ENCODE measurements at places on chromosomes 6 and 20. TPM values are rescaled to one million over a fixed set of nuclear protein-coding genes. Genes with fewer than 3 reads are reported as not detected.

GRCh38 chr6:148146717-148147462 lies 195.7 kb upstream of the SASH1 start:
- DNase-seq: peak; percentile 7

The COL19A1 gene
- 0.09 TPM for total RNA-seq

DNA sequence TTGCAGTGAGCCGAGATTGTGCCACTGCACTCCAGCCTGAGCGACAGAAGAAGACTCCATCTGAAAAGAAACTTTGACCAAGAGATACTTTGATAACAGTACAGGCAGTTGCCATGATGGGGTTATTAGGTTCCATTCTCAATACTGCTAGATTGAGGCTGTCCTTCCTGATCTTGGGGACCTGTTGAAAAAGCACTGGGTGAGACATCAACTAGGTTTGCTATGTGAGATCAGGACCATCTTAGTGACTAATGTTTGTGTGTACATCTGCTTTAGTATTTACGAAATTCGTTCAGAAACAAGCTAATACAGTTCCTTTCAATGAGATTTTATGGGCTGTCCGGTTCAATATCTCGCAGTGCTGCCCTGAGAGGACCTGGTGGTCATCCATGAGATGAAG lies 2.6 kb downstream of the DSE start:
- DNase-seq: no peak

DNA sequence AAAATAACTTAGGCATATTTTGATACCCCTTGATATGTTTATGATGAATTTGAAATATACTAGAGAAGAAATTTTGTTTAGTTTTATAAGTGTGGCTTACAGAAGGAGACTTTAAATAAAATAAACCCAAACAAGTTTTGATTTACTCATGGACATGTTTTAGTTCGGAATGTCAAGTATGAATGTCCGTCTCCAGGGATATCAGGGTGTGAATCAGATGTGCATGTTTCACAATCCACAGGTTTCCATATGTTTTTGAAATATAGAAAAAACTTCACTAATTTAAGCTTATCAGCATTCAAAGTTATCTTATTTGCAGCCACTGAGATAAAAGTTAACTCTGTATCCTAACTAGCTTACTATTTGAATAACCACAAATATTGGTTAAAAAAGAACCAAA lies 51.5 kb downstream of the PLCB1 start:
- peak; percentile 59 for DNase-seq

The SLC17A3 gene
- 1.1 TPM for total RNA-seq

- no peak for DNase-seq
Measured at GRCh38 chr6:116986819-116987218, 109.8 kb downstream of the RFX6 start.

The GRM1 gene
- under 0.01 TPM for total RNA-seq

The WFDC5 gene
- total RNA-seq: not detected

DNA sequence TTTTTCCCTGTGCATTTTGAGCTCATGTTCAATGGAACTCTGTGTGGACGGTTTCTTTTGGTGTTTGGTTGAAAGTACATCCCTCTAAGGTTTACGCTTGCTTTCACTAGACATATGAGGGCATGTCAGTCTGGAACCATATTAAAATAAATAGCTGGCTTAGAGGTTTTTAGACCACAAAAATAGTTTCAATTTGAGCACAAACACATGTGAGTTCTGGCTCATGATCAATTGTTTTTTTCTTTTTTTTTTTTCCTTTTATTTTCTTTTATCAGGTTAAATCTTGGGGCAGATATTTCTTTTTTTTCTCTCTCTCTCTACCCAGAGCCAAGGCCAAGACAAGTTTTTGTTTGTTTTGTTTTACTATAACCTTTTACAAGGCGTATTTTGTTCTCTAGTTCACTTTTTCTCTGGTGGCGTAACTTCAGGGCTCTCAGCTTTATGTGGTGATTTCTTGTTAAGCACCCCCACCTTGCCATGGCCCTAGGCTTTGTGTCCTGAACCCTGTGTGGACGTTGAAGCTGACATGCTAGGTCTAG lies 92.9 kb downstream of the SHLD1 start:
- no peak for DNase-seq

DNA sequence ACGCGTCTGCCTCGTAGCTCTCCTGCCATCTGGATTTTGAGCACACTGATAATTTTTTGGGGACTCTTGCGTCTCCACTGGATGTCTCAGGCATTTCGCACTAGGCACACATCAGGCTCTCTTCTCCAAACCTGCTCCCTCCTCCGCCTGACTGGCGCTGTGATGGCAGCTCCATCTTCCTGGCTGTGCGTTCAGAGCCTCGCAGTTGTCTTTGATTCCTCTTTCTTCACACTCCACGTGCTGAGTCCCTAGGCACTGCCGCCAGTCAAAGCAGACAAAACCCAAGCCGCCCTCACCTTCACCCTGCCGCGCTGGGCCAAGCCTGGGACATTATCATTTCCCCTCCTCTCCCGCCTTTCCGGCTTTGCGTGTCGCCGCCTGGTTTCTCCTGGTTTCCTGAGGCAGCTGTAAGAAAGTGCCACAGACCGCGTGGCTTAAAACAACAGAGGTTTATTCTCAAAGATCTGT lies 778 bp downstream of the PSMG4 start:
- peak; percentile 35 for DNase-seq

DNA sequence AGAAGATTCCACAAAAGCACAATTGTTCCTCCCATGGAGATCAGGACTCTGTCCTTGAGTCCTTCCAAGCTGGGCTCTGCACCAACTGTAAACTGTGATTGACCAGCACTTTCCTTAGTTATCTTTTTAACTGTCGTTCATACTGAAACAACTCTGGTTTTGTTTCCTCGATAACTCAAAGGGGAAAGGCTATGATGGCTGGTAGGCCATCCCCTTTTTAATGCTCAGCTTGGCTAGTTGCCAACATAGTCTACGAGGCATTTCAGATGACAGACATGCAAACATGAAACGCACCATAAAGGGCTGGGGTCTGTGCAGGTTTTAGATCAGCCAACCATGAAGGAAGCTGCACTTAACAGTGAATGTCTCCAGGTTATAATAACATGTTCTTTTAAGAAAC lies 497.1 kb upstream of the ARID1B start:
- DNase-seq: no peak

DNA sequence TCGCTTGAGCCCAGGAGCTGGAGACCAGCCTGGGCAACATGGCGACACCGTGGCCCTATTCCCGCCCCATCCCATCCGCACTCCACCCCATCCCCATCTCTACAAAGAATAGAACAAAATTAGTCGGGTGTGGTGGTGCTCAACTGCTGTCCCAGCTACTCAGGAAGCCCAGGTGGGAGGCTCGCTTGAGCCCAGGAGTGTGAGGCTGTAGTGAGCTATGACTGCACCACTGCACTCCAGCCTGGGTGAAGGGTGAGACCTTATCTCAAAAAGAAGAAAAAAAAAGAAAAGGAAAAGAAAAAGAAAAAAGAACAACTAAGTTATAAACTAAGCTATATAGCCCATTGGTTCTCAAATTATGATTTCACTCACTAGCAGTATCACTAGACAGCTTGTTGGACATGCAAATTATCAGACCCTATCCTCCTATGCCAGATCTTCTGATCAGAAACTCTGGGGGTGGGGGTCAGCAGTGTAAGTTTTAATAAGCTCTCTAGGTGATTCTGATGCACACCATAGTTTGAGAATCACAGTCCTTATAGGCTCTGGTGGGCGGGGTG lies 491 bp upstream of the ITCH start:
- DNase-seq: no peak

GRCh38 chr20:478010-478948 lies 15.9 kb upstream of the TBC1D20 start:
- peak; percentile 90 for DNase-seq

The CENPQ gene
- 2.9 TPM for total RNA-seq

DNA sequence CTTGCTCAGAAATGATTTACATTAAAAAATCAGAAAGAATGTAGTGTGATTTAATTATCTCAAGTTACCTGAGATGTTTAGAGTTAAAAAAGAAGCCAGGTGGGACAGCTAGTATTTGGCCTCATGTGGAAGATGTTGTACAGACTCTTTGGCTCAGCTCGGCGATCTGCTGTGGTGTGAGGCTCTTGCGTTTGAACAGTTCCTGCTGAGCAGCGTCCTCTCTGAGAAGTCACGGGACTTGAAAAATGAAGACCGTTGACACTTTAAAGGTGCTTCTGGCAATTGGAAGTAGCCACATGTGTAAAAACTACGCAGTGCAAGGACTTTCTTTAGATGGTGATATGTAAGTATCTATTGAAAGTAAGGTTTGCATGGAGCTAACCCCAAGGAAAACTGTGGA lies 169.0 kb downstream of the BACH2 start:
- no peak for DNase-seq

DNA sequence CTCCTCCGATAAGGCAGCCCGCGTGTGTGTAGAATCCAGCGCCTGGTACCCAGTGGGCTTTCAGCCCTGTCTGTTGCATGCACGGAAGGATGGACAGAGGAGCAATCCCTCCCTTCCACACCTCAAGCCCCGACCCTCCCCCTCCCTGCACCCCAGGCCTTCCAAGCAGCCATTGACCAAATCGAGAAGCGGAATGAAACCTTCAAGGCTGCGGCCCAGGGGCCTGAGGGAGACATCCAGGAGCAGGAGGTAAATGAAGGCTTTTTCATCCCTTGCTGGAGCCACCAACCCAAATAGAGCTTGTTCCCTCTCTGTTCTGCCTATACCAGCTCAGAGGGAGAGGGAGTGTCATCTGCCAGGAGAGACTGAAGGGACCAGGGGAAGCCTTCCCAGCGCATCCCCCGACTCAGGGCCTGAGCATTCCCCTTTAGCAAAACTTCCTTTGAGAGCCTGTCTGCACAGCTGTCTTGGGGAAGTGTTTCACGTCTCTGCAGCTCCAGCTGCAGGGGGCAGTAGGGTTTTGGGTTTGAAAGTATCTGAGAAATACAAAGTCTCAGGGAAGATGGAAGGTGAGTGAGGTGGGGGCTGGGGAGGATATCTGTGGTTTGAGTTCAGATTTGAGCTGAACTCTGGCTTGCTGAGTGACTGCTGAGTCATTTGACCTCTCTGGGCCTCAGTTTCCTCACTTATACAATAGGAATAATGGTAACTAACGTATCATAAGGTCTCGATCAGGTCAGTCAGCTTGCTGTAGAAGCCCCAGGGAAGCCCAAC lies 16.1 kb downstream of the FGD2 start:
- DNase-seq: peak; percentile 62

The POLR1H gene
- total RNA-seq: 18.3 TPM

The MOG gene
- total RNA-seq: not detected

- peak; percentile 92 for DNase-seq
Measured at GRCh38 chr6:121647905-121648304, 212.5 kb downstream of the GJA1 start.

DNA sequence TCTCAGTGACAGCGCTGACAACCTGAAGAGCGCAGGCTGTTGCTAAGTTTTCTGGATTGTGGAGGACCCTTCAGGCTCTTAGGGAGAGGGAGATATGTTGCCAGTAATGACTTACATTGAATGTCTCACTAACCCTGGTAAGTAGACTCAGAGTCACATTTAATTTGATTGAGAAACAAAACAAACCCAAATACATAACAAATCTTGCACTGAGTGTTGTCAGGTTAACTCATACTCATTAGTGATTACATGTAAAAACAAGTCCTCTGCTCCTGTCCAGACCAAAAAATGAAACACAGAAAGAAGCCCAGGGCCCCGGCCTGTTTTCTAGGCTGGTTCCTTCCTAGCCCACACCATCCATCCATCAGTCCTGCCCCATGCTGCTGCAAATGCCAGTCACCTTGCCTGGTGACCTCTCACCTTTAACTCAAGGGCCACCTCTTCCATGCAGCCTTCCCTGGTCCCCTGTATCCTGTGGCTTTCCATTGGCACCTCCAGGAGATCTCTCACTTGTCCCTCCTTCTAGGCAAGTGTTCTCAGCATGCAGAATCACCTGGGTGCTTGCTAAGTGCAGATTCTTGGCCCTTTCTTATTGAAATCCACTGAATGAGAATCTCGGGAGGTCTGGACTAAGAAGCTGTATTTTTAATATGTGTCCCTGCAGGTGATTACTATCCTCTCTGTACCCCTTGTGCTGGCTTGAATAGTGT lies 34.7 kb upstream of the ERVFRD-1 start:
- no peak for DNase-seq

DNA sequence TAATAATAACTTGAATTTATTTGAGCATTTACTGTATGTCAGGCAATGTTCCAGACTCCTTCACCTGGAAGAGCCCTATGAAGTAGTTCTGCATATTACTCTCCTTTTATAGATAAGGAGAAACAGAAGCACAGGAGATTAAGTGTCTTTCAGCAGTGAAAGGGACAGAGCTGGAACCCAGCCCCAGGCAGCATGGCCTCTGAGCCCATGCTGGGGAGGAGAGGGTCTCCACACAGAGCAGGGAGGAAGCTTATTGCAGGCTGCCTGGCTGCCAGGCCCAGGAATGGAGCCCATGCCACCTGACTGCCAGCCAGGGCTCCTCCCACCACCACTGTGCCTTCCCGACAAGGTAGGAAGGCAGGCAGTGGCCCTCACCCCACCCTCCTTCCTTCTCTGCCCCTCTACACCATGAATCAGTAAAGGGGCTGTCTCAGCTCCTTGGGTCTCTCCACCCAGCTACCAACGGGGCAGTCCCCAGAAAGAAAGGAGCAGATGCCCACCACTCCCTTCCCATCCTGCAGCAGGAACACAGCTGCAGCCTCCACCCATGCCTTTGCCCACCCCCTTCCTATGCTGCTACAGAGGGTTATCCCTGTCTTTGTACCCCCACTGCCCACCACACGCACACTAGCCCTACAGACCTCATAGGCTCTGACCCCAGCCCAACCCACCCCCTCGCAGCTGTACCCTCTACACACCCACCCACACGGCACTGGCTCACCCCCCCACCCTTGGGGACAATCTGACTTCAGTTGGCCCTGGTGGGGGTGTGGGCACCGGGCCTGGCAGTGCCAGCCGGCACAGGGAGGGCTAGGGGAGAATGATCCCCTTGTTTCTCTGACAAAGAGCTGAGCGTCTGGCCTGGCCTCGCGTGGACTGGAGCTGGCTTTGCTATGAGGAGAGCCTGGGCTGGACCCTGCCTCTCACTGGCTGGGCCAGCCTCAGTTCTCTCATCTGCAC lies 41.8 kb downstream of the TFEB start:
- no peak for DNase-seq

- DNase-seq: no peak
Measured at GRCh38 chr6:97656236-97656635, 373.2 kb upstream of the MMS22L start.

DNA sequence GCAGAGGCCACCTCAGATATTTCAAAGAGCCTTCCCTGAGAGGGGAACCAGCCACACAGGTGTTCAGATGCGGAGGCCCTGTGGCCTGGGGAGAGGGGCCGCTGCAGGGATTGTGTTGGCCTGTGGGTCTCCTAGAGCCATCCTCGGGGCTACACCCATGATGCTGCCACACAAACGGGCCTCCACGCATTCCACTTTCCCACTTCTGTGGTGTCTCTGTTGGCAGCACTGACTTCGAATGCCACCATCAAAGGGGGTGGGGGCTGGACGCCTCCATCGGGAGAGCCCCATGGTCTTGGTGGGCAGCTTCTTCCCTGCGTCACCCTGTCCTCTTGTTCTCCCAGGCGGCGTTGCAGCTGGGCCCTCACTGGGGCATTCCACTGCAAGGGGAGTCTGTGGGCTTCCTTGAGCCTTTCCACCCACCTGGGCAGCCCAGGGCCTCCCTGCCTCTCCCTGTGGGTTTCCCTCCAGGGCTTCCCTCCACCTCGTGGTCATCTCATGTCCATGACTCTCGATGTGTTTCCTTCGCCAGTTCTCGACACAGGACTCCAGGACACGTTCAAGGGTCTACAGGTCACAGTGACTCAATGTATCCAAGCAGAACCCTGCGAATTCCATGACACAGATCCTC lies 145.5 kb downstream of the ERMARD start:
- DNase-seq: no peak

The SYNE1 gene
- 133 TPM for total RNA-seq

Data from fibroblast of the aortic adventitia (primary cell).